ENCODE measurements at places on chromosomes 3 and 15. TPM values are rescaled to one million over a fixed set of nuclear protein-coding genes. Genes with fewer than 3 reads are reported as not detected.

CORO2B gene
- total RNA-seq = 3.0 TPM

ENTPD3 gene
- total RNA-seq = 7.5 TPM

GOLGA8O gene
- total RNA-seq = 1.2 TPM

COL7A1 gene
- total RNA-seq = 7.2 TPM

PDCD10 gene
- total RNA-seq = 45.0 TPM

EPHB1 gene
- total RNA-seq = 4.3 TPM

MAGI1 gene
- total RNA-seq = 27.4 TPM

ATP8B4 gene
- total RNA-seq = 4.5 TPM

CCR2 gene
- total RNA-seq = 27.0 TPM

KLHL40 gene
- not detected for total RNA-seq

INSYN1 gene
- 10.4 TPM for total RNA-seq

C3orf22 gene
- not detected for total RNA-seq

CHL1 gene
- total RNA-seq = 10.7 TPM

CGGBP1 gene
- 69.9 TPM for total RNA-seq

ATXN7 gene
- total RNA-seq = 23.4 TPM

CCDC39 gene
- 0.63 TPM for total RNA-seq

STRA6 gene
- total RNA-seq = 0.60 TPM

SPINT1 gene
- total RNA-seq = 160 TPM

BHLHE40 gene
- 97.5 TPM for total RNA-seq

RBP2 gene
- total RNA-seq = not detected

FEZF2 gene
- total RNA-seq = not detected

UBA7 gene
- total RNA-seq = 97.4 TPM

SLC2A2 gene
- total RNA-seq = not detected

FANCD2OS gene
- total RNA-seq = not detected

TGFBR2 gene
- 240 TPM for total RNA-seq

LRCH3 gene
- 36.8 TPM for total RNA-seq

SLC12A1 gene
- total RNA-seq = not detected

CLDN11 gene
- 9.9 TPM for total RNA-seq

ASB14 gene
- total RNA-seq = 0.13 TPM

PRR23C gene
- total RNA-seq = not detected

RFC4 gene
- total RNA-seq = 21.1 TPM

KCNAB1 gene
- 0.58 TPM for total RNA-seq

IL16 gene
- 34.3 TPM for total RNA-seq

TMEM207 gene
- total RNA-seq = not detected

NEK11 gene
- 7.9 TPM for total RNA-seq

SAXO2 gene
- total RNA-seq = 9.0 TPM

PLSCR2 gene
- total RNA-seq = 1.2 TPM

RAD51 gene
- total RNA-seq = 4.4 TPM

ERICH6 gene
- total RNA-seq = not detected

RRP9 gene
- 14.5 TPM for total RNA-seq

PPM1L gene
- 12.0 TPM for total RNA-seq

VIPR1 gene
- total RNA-seq = 82.5 TPM

CLRN1 gene
- not detected for total RNA-seq

All from left lung (tissue), 14 donors.